ENCODE measurements at places on chromosomes 13 and 19.

DNA sequence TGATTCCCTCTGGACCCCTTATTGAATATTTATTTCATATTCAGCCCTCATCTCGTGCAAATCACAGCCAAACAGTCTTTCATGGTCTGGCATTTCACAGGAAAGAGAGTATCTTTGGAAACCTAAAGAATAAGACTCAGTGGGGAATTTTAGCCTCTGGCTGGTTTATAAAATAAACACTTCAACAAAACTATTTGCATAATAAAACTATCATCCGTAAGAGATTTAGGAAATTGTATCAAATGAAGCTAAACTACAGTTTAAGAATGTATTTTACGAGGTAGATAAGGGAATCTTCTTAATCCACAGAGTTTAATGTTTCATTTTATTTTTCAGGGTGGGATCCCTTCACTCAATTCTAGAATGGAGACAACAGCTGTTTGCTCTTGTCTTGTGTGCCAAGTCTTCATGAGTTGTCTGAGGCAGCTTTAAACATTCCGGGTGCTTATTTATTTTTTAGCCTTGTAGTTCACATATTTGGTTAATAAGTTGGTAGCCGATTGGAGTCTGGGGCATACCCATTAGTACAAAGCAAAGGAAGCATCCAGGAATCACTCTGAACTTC, 634.4 kb upstream of the KLF12 start:
- no peak for DNase-seq

GRCh38 chr19:33510462-33511194, 11.0 kb downstream of the PEPD start:
- no peak for DNase-seq

DNA sequence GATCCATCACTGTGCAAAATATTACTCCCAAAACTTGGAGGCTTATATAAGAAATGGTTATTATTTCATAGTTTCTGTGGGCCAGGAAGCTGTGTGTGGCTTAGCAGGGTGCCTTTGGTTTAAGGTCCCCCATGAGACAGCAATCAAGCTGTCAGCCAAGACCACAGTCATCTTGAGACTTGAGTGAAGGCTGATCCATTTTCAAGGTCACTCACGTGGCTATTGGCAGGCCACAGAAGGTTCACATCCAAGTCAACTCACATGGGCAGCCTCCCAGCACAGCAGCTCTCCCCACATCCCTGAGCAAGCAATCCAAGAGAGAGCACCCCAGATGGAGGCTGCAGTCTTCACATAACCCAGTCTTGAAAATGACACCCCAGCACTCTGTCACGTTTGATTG, 537.4 kb downstream of the MYO16 start:
- DNase-seq, result no peak

DNA sequence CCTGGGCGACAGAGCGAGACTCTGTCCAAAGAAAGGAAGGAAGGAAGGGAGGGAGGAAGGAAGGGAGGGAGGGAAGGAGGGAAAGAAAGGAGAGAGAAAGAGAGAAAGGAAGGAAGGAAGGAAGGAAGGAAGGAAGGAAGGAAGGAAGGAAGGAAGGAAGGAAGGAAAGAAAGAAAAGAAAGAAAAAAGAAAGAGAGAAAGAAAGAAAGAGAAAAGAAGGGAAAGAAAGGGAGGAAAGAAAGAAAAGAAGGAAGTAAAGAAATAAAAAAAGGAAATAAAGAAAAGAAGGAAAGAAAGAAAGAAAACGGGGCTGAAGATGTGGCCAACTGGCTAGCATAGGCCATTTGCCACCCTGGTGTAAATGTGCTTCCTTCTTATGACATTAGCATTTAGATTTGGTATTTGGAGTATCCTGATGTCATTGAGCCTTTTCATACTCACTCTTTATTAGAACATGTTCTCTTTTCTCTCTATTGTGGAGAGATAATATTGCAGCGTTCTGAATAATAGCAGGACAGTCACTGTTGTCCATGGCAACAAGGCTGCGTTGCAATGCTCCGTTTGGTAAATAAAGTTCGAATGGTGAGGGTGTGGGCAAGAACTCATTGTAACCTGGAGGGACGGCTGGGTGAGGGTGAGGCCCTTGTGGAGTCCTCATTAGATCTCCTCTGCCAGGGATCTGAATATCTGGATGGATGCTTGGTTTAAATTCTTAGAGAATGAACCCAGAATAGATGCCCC, 173.9 kb upstream of the UBL3 start:
- no peak for DNase-seq

DNA sequence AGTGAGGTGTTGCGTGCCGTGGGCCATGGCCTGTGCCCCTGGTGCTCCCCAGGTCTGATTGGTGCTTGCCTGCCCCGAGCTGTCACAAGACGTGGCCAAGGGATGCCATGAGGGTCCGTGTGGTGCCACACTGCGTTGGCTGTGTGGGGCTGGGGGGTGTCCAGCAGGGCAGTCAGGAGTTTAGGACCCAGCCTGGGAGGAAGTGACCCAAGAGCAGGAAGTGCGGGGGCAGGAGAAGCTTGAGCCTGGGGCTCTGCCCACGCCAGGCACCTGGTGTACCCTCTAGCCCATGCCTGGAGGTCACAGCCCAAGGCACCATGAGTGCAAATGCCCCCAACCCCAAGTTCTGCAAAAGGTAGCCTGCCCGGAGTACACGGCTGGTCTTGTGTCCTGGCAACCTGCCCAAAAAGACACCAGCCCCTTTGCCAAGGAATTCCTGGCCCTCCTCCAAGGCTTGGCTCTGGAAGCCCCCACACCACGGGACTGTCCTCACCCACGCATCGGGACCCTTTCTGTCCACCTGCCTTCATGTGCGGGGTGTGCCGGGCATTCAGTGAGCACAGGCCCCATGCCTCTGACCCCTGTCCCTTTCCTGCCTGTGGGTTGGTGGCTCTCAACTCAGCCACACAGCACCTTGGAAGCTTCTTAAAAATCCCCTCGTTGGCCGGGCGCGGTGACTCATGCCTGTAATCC, 24.9 kb downstream of the MPND start:
- no peak for DNase-seq

GRCh38 chr19:18344582-18344950, 4.2 kb downstream of the PGPEP1 start:
- DNase-seq, result no peak

GRCh38 chr19:30049846-30050667, 108.0 kb downstream of the URI1 start:
- no peak for DNase-seq

DNA sequence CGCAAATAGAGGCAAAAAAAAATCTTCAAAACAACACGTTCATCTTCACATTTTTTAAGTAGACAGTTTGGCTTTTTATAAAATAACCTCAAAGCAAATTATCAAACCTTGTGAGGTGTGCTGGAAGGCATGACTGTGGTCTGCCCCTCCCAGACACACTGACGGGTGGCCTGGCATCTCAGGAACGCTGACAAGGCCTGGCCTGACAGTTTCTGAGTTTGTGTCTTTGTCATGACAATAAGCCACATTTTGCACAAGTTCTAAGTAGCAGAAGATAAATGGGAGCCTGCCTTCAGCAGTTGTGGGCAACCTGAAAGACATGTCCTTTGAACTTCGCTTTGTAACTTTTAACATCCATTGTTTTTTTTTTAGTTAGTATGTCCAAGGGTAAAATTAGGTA, 38.5 kb downstream of the SOX21 start:
- DNase-seq, result no peak

- DNase-seq, result no peak
Observed at GRCh38 chr13:21218351-21219035, 42.0 kb downstream of the MRPL57 start.

GRCh38 chr19:20858218-20858617, 64.8 kb upstream of the ZNF85 start:
- no peak for DNase-seq
